Stimulated activated CD4-positive, alpha-beta T cell treated with anti-CD3 and anti-CD28 coated beads, Interleukin-4, amount 100 ng/mL, for 48 hours (primary cell): ENCODE measurements at places on chromosomes 3 and 15.

GRCh38 chr3:147672436-147672835 is 263.3 kb downstream of the ZIC1 start:
- DNase-seq: no peak

DNA sequence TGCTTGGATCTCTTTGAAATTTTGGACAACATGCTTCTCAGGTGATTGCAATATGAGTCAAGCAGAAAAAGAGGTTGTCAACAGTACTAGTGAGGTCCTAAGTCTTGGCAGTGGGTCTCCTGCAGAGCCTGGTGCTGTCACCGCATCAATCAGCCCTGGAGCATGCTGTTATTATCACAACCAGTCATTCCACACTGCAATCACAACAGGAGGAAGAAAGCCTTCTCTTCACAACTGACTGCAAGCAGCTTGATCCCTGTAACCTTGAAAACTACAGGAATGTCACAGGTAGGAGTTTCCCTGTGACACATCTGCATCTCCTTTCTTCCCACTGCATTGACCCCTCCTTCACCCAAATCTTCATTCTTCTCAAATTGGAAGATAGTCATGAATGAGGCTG is 451.1 kb upstream of the ATP11B start:
- no peak for DNase-seq

- no peak for DNase-seq
Measured at GRCh38 chr3:30343861-30344260, 262.5 kb upstream of the TGFBR2 start.

DNA sequence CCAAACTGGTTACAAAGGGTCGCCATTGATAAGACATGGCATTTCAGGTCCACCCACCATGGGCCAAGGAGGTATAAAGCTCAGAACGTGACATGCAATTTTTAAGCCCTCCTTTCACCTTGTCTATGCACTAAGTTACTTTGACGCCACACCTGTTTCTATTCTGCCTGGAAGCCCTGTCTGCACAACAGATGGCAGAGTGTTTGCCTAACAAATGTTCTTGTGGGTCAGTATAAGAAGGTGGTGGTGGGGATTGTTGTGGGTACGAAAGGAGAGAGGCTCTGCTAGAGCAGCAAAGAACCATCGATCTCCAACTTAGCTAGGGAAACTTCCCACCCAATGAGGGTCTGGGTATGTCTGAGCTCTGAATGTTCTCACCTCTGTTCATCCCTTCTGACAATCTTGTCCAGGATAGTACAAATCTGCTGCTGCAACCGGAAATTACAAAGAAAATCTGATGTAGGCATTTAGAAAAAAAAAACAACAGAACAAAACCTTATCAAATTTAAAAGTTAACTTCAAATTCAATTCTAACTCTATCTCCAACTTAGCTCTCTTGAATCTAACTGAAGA is 945.0 kb upstream of the CFAP20DC start:
- DNase-seq: no peak

- DNase-seq: no peak
Measured at GRCh38 chr15:101062063-101062462, 142.9 kb downstream of the LRRK1 start.

GRCh38 chr3:185837414-185837813 is 12.6 kb upstream of the IGF2BP2 start:
- DNase-seq: no peak

GRCh38 chr3:39255503-39256325 is 24.1 kb downstream of the CX3CR1 start:
- peak; percentile 17 for DNase-seq

DNA sequence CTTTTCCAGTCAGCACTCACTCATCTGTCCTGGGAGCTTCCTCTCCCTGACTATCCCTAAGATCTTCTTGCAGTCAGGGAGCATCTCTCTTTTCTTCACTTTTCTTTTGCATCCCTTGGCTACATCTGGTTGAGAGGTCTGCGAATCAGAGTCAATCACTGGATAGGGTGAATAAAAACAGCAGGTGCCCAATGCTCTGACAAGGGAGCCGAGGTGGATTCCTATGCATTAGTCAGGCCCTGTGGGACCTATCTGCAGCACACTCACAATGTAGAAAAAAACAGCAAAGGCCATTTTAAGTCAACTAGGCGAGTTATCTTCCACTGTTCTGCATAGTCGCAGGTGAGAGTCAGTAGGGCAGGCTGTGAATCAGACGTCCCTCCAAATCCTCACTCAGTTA is 35.5 kb downstream of the DZIP1L start:
- no peak for DNase-seq
